ENCODE measurements at places on chromosomes 11 and 22.

DNA sequence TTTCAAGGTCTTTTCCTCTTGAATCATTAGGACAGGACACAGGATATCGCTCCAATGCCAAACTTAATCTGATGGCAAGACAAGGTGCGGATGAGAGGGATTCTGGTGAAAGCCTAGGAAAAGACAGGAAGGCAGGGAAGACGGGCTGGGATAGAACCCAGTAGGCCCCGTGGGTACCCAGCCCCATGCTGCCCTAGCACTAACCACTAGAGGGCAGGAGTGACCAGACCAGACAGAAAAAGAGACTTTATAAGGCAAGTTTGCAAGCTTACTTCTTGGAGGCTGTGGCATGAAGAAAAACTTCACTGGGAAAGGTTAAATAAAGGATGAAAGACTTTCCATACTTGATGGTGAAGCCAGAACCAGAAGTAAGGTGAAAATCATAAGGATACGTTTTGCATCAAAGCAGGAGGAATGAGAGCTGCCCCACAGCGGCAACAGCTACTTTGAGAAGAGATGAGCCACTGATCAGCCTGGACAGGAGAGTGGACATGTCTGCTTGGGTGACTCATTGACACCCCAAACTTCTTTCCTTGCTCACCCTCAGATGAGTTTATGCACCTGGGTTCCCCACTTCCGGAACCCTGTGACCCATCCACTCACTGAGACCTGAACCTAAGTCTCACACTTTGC, 39.8 kb downstream of the SYN3 start:
- DNase-seq: peak; percentile 10

- DNase-seq: no peak
These were observed 577 bp upstream of the DKK3 start for GRCh38 chr11:12008790-12009616.

DNA sequence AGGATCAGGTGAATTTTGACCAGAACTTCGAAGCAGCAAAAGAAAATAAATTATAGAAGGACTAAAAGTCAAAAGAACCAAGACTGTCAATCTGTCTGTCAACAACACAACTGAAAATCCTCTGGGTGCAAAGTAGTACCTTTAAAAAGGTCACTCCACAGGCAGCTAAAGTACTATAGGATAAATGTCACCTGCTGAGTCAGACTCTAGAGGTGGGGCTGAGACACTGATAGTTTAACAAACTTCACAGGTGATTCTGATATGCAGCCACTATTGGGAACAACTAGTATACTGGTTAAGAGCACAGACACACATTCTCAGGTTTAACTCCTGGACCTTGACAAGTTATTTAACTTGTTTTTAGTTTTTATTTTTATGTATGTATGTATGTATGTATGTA, 107.3 kb downstream of the FCHSD2 start:
- DNase-seq: no peak

DNA sequence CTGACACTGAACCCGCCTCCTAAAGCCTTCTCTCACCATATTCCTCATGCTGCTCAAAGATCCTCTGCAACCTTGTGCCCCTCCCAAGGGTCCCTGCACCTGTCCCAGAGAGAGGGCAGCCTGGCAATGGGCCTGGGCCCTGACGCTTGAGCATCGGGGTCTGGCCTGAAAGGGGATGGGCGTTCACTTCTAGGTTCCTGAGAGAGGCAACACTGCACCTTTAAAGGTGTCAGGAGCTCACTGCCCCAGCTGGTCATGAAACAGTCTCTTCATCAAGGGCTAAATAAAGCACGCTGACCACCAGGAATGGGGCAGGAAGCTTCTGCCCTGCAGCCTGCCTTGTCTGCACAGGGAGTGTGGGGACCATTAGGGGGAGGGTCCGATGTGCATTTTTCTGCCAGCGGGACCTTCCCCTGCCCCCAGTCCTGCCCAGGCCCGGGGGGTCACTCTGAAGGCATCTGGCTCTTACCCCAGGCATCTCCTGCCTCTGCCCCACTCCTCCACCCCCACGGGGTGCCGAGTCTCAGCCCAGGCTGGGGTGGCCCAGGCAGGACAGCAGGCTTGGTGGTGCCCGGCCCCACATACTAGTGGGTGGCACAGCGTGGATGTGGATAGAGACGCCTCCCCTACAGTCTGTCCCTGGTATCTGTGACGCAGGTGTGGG, 3.5 kb downstream of the C11orf21 start:
- DNase-seq: no peak

DNA sequence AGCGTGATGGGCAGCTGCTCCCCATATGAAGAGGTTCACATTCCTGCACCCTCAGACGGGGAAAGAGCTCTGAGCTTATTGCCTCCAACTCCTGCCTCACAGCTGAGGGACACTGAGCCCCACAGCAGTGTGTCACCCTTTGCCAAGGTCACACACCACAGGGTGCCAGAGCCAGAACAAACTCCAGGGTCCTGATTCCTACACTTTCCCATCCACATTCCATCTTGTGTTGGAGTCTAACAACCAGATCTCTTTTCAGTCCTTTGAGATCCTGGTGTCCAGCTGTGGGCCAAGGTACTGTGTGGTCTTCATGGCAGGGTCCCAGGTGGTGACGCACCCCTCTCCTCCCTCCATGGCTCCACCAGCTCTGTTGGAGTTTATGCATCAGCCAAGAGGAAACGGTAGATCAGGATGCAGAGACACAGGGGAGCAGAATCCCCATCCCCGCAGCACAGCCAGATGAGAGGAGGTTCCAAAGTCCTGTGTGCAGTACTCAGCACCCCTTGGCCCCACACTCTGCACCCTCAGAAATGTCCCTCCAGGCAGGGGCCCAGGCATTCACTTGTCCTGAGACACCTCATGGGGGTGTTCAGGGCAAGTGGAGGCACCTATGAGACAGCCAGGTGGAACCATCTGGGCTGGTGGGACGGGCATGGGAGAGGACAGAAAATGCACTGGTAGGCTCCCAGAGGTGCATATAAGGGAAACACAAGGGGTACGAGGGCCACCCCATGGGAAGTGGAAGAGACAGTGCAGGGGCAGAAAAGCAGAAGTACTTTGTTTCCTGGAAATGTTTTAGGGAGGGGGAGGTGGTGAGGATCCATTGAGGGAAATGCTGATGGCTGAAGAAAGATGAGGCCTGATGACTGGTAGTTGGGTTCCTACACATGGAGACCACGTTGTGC, 32.6 kb upstream of the GNAZ start:
- no peak for DNase-seq

GRCh38 chr22:30880181-30880601, 88.4 kb downstream of the MORC2 start:
- DNase-seq: no peak

DNA sequence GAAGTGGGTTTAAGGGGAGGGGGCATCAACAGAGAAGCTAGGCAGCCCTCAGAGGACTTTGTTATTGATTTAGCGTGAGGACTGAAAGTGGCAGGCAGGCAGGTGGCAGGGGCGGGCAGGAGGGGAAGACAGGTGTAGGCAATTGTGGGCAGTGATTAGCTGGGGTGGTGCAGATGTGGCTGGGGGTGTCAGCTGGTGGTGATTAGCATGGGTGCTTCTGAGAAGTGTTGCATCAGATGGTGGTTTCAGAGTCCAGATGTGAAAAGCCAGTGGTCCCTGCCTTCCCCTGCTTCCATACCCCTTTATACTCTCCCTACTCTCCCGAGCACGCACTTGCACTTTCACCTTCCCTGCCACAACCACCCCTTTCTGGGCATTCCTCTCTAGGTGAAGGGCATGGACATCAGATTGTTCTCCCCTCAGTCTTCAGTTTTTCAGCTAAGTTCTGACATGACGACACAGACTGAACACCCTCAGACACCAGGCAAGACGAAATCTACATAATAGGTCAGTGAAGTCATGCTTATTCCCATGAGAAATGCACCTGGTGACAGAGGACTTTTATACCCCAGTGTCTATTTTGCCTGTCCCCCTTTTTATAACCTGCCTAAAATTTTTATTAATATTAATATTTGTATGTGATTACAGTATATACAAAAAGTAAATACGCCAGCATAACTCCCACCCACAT, 435.7 kb upstream of the CADM1 start:
- DNase-seq: no peak

- DNase-seq: no peak
These were observed 18.9 kb downstream of the MYRF start for GRCh38 chr11:61771195-61771894.

GRCh38 chr11:110935018-110935640, 222.9 kb upstream of the ARHGAP20 start:
- DNase-seq: no peak

GRCh38 chr11:61172356-61172755, 11.1 kb upstream of the VPS37C start:
- no peak for DNase-seq

DNA sequence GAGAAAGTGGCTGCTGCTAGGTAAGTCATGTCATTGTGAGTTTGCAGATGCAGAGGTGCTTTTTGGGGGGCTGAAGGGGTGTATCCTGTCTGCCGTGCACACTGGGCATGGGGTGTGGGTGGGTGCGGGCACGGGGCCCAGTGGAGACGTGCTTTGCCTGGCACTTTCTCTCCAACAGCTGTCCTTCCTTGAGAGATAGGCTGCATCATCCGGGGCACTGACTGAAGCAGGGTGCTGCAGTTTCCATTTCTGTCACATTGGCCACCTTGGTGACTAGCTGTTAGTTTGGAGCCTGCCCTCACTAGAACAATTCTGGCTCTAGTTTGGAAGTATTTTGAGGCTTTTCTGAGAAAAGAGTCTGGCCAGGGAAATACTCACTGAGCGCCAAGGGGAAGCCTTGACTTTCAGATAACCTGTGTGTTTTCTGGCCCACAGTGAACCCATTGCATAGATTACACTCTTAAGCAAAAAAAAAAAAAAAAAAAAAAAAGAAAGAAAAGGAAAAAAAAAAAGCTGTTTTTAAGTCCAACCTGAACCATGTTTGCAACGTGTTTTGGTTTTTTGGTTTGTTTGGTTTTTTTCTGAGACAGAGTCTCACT, 219.2 kb downstream of the NAV2 start:
- DNase-seq: no peak

GRCh38 chr11:33476945-33477606, 219.9 kb downstream of the HIPK3 start:
- no peak for DNase-seq

DNA sequence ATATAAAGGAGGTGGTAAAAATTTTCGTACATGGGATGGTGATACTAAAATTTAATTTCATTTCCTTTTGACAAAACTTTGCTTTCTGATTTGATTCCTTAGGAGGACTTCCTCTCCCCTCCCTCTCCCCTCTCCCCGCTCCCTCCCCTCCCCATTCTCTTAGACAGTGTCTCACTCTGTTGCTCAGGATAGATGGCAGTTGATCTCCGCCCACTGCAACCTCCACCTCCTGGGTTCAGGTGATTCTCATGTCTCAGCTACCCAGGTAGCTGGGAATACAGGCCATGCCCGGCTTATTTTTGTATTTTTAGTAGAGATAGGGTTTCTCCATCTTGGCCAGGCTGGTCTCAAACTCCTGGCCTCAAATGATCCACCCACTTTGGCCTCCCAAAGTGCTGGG, 15.9 kb downstream of the TRIM44 start:
- no peak for DNase-seq

DNA sequence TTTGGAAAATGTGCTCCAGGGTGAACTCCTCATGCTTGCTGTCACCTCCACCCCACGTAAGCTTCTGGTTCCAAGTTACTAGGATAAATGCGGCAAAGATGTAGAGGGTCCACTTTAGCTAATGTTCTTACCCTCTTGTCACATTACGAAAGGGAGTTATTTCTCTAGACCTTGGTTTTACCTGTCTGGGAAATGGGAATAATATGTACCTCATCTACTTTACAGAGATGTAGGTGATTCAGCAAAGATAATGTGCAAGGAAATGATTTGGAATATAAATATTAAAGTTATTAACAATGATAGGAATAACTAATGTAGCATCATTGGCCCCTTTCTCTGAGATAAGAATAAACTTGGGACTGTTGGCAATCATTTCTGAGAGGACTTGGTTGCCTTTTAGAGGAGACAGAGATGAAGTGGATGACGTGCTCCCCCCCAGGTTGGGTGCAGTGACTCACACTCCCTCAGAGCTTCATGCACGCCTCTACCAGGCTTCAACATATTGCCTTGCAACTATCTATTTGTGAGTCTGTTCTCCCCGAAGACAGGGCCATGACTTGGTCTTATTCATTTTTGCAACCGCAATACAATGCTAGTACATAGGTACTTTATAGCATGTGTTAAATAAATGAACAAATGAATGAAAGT, 97.1 kb downstream of the ME3 start:
- DNase-seq: no peak

DNA sequence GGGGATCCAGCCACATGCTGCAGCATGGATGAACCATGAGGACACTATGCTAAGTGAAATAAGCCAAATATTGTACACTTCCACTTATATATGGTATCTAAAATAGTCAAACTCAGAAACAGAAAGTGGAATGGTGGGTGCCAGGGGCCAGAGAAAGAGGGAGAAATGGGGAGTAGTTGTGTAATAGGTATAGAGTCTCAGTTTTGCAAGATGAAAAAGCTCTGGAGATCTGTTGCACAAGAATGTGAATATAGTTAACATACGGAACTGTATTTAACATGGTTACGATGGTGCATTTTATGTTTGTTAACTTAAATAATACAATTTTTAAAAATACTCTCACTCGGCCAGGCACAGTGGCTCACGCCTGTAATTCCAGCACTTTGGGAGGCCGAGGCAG, 21.2 kb downstream of the GDPD5 start:
- DNase-seq: no peak

DNA sequence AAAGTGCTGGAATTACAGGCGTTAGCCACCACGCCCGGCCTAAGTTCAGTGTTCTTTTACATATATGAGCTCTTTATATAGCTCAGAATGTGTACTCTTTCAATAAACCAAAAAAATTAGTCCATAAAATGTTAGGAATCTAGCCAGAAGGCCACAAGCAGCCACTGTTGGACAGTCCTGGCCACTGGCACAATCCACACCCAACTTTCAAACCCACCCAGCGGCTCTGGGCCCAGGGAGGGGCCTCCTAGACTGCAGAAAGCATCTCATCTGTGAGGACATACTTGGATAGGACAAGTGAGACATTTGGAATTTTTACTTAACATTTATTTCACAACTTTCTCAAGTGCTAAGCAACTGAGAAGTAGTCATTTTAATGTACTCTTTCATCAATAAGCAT, 6.4 kb downstream of the PACSIN2 start:
- no peak for DNase-seq

DNA sequence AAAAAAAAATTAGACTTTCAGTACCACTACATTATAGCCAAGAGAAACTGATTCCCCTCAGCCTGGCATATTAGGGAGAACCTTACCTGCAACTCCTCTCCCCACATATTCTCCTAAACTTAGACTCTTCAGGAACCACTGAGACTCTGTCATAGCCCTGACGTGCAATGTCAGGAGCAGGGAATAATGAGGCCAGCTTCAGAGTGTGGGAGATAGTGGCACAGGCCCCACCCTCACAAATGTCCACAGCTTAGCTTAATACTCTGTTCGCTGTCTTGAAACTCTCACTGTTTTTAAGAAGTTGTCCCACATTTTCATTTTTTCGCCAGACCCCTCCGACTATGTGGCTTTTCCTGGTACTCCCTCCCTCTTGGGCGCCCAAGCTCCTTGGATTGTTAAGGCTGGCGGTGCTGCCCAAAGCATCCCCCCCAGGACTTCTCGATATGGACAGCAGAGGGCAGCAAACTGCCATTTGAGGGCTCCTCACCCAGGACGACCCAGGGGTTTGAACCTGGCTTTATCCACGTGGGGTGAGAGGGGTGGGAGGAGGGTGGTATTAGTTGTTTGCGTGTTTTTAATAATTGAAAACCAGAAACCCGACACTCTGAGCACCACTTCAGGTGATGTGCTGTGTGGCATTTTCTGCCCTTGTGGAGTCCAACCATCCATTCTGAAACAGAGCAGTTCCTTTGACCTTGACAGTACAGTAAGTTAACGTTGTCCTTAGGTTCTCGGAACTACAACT, 45.2 kb upstream of the RASSF10 start:
- DNase-seq: peak; percentile 60

GRCh38 chr11:75233754-75234172, 6.8 kb upstream of the TPBGL start:
- DNase-seq: no peak
